HS-5 (cell line): ENCODE measurements at places on chromosomes 16 and 17.

- DNase-seq: no peak
Observed at GRCh38 chr16:28522792-28523191, 16.0 kb downstream of the NUPR1 start.

GRCh38 chr17:57092779-57093178 is 7.7 kb downstream of the AKAP1 start:
- no peak for DNase-seq

DNA sequence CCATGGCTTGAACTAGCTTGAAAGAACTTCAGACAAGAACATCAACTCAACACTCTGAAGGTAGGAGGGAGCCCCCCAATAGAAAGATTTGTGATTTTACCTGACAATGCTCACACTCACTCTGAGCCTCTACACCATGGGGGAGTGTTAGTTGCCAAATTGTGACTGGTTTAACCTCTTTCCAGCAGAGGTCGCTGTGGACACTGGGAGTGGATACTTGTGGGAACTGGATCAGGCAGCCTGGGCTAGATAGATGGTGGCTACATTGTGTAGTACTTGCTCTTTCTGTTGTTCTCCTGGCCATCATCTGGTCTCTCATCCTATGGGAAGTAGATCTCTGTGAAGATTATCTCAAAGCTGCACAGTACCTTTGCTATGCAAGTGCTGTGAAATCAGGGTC is 2.9 kb downstream of the SMPD3 start:
- DNase-seq: no peak

- DNase-seq: no peak
Observed at GRCh38 chr17:7026471-7027115, 3.7 kb downstream of the BCL6B start.

- DNase-seq: no peak
Observed at GRCh38 chr16:69930117-69930776, 20.9 kb upstream of the CLEC18A start.

DNA sequence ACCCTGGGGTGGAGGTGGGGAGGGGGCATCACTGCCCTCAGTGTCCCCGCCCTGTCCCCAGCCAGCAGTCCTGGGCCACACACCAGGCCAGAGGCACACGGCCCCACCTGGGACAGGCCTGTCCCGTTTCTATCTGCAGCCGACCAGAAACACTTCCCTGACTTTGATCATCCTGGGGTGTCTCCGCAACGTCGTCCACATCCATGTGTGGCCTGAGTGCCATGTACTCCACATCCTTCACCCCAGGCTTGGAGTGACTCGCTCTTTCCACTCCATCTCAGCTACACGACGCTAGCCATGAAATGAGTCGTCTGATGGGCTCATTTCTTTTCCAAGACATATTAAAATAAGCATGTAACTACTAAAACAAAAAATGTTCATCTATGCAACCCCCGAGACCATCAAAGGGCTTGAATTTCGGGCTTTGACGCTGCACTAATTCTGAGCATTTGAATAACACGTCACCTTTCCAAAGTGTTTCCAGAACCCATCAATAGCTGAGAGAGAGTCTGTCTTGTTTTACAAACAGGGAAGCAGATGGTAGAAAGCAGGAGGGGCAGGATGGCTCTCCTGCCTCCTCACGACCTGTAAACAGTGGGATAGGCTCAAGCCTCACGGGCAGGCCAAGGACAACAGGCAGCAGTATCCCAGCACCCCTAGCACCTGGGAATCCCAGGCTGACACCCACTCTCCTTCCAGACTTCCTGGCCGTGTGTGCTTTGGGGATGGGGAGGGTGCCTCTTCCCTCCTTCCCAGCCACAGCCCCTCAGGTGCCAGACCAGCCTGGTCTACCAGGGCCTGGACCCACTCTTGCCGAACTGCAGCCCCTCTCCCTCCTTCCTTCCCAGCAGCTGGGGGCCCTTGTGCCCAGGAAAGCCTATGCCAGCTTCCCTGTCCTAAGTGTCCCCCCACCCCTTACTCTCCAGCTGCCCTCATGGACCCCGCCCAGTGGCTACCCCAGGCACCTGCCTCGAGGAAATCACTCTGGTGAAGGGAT is 20.0 kb upstream of the RASD1 start:
- peak; percentile 47 for DNase-seq

GRCh38 chr17:56939869-56940484 is 20.9 kb downstream of the COIL start:
- no peak for DNase-seq

DNA sequence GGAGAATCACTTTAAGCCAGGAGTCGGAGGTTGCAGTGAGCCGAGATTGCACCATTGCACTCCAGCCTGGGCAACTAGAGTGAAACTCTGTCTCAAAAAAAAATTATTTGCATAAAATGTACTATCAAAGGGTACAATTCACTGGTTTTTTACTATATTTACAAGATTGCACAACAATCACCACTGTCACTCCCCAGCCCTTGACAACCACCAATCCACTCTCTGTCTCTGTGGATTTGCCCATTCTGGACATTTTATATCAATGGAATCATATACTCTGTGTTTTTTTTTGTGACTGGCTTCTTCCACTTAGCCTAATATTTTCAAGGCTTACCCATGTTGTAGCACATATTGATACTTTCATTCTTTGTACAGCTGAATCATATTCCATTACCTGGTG is 18.8 kb downstream of the TBX2 start:
- no peak for DNase-seq

DNA sequence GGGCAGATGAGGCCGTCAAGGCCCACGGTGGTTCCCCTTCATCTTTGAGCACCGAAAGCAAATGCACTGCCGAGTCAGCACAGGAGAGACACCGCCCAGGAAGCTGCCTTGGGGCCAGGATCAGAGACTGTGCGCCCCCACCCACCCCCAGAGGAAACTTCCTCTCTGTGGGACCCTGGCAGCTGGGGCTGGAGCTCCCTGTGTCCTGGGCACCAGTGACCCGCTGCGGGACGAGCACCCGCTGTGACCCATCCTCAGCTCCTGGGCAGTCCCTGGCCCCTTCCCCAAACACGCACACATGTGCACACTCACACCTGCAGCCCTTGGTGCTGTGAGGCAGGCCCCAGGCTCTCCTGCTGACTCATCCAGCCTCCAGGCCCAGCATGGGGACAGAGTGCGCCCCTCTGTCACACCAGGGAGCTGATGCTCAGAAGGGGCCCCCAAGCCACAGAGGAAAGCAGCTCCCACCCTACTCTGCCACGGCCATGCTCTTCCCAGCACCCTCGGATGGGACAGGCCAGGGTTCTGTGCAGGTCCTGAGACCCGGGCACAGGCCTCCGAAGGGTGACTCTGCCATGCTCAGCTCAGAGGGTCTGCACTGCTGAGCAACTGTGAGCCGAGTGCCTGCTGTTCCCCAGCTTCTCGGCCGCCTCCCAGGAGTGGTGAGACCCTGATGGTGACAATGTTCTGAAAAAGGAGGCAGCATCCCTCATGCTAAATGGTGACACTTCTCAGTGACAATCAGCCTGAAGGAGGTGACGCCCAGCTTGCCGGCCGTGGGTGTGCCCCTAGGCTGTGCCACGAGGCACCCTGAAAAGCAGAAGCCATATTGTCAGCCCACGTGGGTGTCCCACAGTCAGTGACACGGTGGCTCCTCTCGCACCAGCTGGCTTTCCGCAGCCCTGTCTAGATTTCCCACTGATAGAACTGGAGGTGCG is 3.6 kb downstream of the PIEZO1 start:
- no peak for DNase-seq

DNA sequence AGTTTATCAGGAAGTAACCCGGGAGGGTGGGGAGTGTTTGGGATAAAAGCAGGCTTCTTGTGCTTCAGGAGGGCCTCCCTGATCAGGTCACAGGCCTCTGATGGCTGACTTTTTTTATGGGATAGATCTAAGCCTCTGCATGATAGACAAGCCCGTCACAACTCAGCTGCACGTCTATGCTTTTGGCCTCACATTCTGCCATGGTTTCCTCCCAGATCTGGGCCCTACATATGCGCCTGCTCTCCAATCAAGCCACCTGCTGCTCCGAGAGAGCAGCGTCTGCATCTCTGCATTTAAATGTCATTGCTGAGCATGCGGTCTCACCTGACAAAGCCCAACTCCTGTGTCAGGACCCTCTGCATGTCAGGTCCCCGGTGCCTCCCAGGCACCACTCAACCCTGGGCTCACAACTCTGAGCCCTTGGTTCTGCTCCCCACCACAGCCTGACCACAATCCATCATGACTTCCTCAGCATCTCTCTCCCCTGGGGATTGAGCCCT is 45.3 kb upstream of the SREBF1 start:
- DNase-seq: no peak

GRCh38 chr16:24668481-24669061 is 60.9 kb upstream of the TNRC6A start:
- no peak for DNase-seq

DNA sequence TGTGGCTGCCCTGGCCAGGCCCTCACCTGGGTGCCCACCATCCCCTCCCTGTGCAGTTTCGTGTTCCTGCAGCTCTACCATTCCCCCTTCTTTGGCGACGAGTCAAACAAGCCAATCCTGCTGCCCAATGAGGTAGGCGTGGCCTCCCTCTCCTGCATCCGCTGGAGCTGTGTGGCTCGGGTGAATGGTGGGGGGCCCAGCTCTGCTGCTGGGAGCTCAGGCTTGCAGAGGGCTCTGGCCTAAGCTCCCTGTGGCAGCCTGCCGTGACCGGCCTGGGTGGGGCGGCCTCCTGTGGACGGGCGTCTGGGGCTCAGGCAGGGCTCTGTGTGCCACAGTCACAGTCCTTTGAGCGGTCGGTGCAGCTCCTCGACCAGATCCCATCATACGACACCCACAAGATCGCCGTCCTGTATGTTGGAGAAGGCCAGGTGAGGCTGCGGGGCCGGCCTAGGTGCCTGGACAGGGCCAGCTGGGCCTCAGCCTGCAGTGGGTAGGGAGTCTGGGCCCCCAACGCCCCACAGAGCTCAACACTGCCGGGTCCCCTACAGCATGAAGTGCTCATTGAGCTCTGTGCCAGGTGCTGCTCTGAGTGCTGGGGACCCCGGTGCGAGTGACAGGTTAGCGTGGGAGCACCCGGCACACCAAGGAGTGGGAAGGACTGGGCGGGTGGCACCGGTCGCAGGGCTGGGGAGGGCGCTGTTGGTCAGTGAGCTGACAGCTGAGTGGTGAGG is 37.3 kb downstream of the TSC2 start:
- no peak for DNase-seq

GRCh38 chr17:28901866-28902818 is 737 bp downstream of the DHRS13 start:
- no peak for DNase-seq

GRCh38 chr17:53807286-53807685 is 15.4 kb upstream of the KIF2B start:
- DNase-seq: no peak

GRCh38 chr17:685006-685405 is 29.6 kb downstream of the VPS53 start:
- DNase-seq: no peak

GRCh38 chr17:79907217-79907715 is 68.0 kb upstream of the CBX4 start:
- DNase-seq: no peak

DNA sequence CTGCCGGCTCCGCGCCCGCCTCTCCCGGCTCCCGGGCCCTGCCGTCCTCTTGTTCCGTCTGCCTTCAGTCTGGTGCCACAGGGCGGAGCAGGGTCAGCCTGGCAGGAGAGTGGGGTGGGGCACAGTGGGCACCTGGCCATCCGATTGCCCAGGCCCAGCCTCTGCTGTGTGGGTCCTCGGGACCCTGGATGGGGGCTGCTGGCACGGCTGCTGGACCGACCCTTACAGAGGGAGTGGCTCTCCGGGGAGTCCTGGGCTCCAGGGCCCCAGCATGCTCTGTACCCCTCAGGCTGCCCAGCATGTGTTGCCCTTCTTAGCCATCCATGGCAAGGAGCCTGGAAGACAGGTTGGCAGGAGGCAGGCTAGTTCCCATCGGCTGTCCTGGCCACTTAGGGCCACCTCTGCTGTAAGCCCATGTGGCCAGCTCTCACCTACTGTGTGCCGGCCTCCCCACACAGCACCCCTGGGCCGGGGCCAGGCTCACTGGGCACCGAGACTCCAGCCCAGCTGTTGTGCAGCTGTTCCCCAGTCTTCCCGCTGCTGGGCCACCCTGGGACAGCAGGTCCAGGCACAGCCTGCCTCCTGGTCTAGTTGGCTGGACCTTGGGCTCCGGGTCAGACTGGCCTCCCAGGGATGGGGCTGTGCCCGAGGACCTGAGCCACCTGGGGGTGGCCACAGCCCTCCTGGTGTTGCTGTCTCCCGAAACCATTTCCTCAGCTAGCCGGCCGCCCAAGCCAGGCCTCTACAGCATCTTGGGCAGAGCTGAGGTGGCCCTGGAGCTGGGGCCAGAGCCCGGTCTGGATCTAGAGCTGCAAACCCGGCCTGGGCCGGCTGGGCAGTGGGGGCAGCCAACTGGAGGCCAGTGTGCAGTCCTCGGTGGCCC is 24.9 kb downstream of the BAHCC1 start:
- DNase-seq: no peak

GRCh38 chr17:51270636-51271035 is 10.3 kb downstream of the UTP18 start:
- DNase-seq: no peak

DNA sequence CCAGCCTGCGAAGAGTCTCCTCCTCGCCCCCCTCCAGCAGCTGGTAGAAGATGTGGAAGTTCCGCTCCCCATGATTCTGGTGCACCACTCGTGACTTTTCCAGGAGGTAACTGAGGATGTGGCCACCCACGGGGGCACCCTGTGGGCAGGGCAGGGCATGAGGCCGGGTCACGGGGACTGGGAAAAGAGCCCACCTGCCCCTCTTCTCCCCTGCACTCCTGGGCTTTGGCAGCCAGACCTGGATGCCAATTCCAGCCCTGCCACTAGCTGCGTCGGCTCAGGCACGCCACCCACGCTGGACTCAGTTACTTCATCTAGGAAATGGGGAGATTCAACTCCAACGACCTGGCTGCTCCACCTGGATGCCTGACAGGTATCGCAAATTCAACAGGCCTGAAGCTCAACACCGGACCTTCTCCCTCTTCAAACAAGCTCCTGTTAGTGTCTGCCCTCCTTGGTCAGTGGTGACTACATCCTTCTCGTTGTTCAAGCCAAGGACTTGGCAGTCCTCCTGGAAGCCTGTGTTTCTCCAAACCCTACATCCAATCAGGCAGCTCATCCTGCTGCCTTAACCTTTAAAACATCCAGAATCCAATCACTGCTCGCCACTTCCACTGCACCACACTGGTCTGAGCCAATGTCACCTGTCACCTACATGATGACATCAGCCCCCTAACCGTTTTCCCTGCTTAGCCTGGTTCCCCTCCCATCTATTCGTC is 11.6 kb downstream of the MYO1C start:
- DNase-seq: no peak
